Aorta (tissue), 5 donors: ENCODE measurements at places on chromosomes 2 and 18. TPM values are rescaled to one million over a fixed set of nuclear protein-coding genes. Genes with fewer than 3 reads are reported as not detected.

Gene ERFE
- 0.96 TPM for total RNA-seq

Gene SPAST
- total RNA-seq, result 18.2 TPM

Gene APLF
- 8.7 TPM for total RNA-seq

Gene IL36B
- total RNA-seq, result not detected

Gene KCNJ13
- total RNA-seq, result not detected

Gene NR4A2
- 10.4 TPM for total RNA-seq

Gene WNT10A
- total RNA-seq, result not detected

Gene GCG
- 0.62 TPM for total RNA-seq

Gene TUBA3E
- not detected for total RNA-seq

Gene TNS1
- 1,456 TPM for total RNA-seq

Gene CHRND
- not detected for total RNA-seq

Gene IL18RAP
- 1.9 TPM for total RNA-seq

Gene RGPD8
- total RNA-seq, result 51.7 TPM

Gene POMC
- 1.2 TPM for total RNA-seq

Gene CPLX4
- not detected for total RNA-seq

Gene GNAL
- total RNA-seq, result 15.5 TPM

Gene TMX3
- total RNA-seq, result 59.6 TPM

Gene SLC11A1
- total RNA-seq, result 56.1 TPM

Gene HADHB
- total RNA-seq, result 88.1 TPM

Gene SERPINB11
- total RNA-seq, result not detected

Gene REG3A
- total RNA-seq, result 8.3 TPM

Gene TEKT4
- total RNA-seq, result not detected

Gene CDH19
- 9.6 TPM for total RNA-seq

Gene IL1F10
- total RNA-seq, result not detected

Gene OR6B2
- not detected for total RNA-seq

Gene SIX3
- total RNA-seq, result not detected

Gene PRSS56
- not detected for total RNA-seq

Gene GPR35
- total RNA-seq, result 3.9 TPM

Gene PLEKHH2
- 25.4 TPM for total RNA-seq

Gene C1QL2
- not detected for total RNA-seq

Gene EFEMP1
- total RNA-seq, result 793 TPM

Gene MROH2A
- not detected for total RNA-seq

Gene AMER3
- not detected for total RNA-seq

Gene VWA3B
- 0.36 TPM for total RNA-seq

Gene CCDC141
- 28.3 TPM for total RNA-seq

Gene SULT1C4
- 4.2 TPM for total RNA-seq

Gene DHX57
- 19.6 TPM for total RNA-seq

Gene SH3BP4
- 32.2 TPM for total RNA-seq

Gene MALL
- 21.7 TPM for total RNA-seq

Gene CEP76
- total RNA-seq, result 3.9 TPM
